ENCODE measurements at places on chromosomes 5 and 9.

DNA sequence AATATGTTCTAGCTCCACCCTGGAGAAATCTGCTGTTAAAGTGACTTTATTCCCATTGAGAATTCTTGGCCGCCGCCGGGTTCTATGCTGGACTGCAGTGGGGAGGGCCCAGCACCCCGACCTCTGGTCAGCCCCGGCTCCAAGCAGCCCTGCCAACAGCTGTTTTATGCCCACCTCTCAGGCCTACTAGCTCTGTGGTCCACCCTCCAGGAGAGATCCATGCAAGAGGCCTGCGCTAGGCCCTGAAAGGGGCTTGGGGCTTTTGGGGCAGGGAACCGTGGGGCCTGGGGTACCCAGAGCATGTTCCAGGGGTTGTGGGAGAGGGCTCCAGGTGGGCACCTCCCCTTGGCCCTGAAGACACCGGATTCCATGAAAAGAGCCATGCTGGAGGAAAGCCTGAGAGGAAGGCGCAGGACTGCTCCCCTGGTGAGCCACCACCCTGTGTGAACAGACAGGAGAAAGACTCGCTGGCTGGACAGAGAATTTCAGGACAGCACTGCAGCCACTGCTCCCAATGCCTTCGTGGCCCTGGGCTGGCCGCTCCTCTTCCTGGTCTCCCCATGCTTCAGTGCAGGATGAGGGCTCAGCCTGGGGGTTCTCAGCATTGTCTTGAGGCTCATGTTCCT lies 44.6 kb upstream of the RUFY1 start:
- no peak for DNase-seq

GRCh38 chr5:125142458-125142857 lies 396.0 kb upstream of the ZNF608 start:
- no peak for DNase-seq

DNA sequence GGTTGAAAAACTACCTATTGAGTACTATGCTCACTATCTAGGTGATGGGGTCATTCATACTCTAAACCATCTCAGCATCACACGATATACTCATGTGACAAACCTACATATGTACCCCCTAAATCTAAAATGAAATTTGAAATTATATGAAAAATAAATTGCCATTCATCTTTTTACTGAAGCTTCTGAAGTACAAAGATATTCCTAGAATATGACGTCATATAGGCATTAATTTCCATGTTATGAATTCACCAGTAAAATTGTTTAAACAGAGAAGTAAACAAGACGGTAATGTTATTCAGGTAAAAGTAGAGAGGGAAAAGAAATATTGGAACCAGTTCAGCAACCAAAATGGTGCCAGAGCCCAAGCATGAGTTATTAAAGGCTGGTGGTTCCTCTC lies 173.0 kb downstream of the MRPS30 start:
- DNase-seq = no peak

DNA sequence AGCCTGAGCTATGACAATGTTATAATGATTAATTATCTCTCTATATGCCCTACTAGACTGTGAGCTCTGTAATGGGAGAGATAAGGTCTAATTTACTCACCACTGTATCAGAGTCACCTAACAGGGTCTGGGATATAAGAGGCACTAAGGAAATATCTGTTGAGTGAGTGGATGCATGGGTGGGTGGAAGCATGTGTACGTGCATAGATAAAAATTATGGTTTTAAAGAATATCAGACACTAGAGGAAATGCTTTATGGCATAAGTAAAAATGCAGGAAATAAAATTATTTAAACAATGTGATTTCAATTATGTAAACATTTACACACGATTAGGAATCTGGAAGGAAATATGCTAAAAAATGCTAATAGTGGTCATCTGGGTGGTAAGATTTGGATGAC lies 137.8 kb downstream of the SPOCK1 start:
- no peak for DNase-seq

- DNase-seq = no peak
Measured at GRCh38 chr5:74945561-74946165, 79.5 kb upstream of the FAM169A start.

- no peak for DNase-seq
Measured at GRCh38 chr5:156850206-156850751, at the start of gene PPP1R2B. PPP1R2B (plus strand) TSS chr5:156850295; CDS start chr5:156850563, 268 bp downstream.

- no peak for DNase-seq
Measured at GRCh38 chr5:170760113-170760512, 23.4 kb upstream of the GABRP start.

GRCh38 chr9:105355781-105356180 lies 92.1 kb upstream of the FSD1L start:
- peak; percentile 86 for DNase-seq

- DNase-seq = peak; percentile 92
Measured at GRCh38 chr9:22216730-22217172, 207.6 kb upstream of the CDKN2B start.

GRCh38 chr5:143361438-143361837 lies 42.0 kb downstream of the NR3C1 start:
- DNase-seq = no peak

DNA sequence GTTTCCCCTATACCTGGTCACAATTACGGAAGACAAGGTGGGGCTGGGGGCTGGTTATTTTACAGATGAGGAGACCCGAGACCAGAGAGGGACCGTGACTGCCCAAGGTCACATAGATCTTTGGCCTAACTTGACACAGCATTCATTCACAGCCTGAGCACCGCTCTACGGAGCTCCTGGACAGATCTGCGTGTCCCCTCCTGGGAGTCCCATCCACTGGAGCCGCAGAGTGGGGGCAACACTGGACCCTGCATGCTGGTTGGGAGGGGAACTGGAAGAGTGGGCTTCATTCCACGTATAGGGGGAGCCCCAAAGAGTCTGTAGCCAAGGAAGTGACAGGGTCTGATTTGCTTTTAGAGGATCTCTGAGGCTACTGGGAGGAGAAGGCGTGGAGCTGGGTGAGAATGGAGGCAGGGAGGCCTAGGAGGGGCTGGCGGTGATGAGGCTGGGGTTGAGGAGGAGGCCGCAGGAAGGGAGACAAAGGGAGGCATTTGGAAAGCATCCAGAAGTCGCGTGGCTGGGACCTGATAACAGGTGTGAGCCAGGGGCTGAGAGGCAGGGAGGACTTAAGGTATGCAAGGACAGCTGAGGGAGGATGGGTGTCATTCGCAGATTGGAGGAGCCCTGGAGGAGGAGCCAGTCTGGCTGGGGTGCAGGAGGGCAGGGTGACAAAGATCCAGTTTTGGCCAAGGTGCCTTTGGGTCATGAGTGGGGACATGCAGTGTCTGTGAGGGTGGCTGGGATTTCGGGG lies 64.3 kb upstream of the IER5L start:
- no peak for DNase-seq

DNA sequence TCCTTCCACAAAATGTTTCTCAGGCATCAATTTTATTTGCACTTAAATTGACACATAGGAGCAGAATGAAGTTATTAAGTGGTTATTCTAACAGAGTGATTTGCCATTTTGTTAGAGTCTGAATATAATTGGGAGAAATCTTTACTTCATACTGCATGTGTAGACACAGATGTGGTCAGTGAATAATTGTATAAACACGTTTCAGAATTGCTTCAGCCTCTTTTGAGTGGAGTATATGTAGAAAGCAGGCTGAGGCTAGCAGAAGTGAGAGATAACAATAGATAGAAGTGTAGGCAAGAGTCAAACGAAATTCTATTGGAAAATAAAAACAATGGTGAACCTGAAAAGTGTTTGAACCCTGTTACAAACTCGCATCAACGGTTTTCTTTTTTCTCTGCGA lies 270.7 kb downstream of the TMEM167A start:
- DNase-seq = no peak

Measured in SW480 (cell line).